Esophagus squamous epithelium (tissue), 5 donors: ENCODE measurements at places on chromosomes 16 and 17. TPM values are rescaled to one million over a fixed set of nuclear protein-coding genes. Genes with fewer than 3 reads are reported as not detected.

Gene FBXL16
- total RNA-seq, result 2.2 TPM

Gene CDH1
- 302 TPM for total RNA-seq

Gene TBC1D3K
- not detected for total RNA-seq

Gene C1QTNF1
- 20.4 TPM for total RNA-seq

Gene SALL1
- total RNA-seq, result not detected

Gene CMIP
- 17.1 TPM for total RNA-seq

Gene ADAD2
- total RNA-seq, result 4.2 TPM

Gene TIGD7
- total RNA-seq, result 0.38 TPM

Gene OR2C1
- total RNA-seq, result not detected

Gene NLRC5
- total RNA-seq, result 25.2 TPM

DNA sequence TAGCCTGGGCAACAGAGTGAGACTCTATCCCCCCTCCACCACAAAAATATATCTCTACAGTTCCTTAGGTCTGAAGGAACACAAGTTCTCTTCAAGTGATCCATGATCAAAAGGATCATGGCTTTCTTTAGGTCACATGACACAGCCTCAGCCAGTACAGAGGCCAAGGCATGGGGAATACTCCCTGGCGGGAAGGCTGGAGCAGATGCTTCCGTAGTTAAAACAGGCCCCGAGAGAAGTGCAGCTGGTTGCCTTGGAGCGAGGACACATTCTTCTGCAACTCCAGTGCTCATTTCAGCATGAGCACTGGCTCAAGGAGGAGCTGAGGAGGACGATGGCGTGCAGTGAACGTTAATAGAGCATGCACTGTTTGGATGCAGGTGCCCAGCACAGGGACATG lies 13.5 kb downstream of the CDIP1 start:
- no peak for DNase-seq

DNA sequence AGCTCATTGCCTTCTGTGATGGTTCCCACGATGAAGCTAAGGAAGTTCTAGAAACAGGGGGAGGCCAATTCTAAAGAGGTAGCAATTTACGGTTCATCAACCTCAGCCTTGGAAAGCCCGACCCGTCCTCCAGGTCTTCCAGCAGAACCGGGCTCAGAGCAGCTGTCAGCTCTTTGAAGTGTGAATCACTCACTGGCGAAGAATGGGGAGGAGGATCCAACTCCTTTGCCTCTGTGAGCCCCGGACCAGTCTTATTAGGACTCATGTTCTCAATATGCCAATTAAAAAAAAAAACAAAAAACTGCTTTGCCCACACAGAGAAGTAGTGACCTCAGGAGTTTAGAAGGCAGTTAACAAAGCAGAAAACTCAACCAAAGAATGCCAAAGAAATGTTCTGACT lies 31.4 kb downstream of the STX8 start:
- DNase-seq, result no peak

DNA sequence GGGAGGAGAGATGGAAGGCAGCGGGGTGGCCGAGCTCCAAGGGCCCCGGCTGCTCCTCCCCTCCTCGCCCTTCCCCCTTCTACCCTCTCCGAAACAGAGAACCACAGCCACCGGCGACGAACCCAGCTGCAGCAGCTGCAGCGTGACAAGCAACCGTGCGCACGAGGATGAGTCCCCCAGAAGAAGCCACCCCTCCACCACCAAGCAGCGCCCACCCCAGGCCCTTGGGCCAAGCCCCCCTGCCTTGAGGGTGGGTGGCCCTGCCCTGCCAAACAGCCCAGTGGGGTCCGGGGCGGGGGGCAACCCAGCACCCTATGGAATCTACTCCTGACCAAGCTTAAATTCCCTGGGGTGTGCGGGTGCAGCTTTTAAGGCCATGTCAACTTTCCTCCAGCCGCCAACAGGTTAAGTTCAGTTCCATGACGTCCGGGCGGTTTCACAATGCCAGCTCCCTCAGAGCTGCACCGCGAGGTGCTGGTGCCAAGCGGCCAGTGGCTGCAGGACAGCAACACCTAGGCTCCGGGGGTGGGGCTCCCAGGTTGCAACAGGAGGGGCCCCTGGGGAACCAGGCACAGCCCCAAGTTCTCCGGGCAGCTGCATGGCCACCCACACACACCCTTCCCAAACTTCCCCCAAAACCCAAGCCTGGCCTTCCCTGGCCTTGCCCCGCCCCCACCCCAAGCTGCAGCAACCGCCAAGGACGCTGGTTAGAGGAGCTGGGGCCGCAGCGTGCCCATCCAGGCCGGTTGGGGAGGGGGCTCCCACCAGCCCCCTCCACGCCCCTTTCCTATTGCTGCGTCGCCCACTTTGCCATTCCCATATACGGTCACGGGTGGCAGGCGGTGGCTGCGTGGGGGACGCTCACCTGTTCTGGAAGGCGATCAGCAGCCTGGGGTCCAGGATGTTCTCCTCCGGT lies 2.0 kb downstream of the CBX4 start:
- no peak for DNase-seq

- no peak for DNase-seq
These were observed 1.2 kb downstream of the SNX20 start for GRCh38 chr16:50679676-50680555.

- DNase-seq, result no peak
These were observed 42.9 kb downstream of the HAPSTR1 start for GRCh38 chr16:9134306-9134705.

DNA sequence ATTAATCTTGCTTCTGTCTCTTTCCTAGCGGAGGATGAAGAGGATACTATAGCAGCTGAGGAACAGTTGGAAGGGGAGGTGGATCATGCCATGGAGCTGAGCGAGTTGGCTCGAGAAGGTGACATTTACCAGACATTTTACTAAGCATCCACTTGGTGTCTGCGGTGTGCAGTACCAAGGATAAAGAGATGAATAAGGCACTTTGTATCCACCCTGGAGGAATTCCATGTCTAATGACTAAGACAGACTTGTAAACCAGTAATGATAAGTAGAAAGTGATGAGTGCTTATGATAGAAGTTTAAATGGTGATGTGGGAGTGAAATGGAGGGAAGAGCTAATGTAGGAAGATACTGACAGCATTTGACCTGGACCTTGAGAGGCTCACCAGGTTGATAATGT lies 12.0 kb downstream of the SRCAP start:
- no peak for DNase-seq

DNA sequence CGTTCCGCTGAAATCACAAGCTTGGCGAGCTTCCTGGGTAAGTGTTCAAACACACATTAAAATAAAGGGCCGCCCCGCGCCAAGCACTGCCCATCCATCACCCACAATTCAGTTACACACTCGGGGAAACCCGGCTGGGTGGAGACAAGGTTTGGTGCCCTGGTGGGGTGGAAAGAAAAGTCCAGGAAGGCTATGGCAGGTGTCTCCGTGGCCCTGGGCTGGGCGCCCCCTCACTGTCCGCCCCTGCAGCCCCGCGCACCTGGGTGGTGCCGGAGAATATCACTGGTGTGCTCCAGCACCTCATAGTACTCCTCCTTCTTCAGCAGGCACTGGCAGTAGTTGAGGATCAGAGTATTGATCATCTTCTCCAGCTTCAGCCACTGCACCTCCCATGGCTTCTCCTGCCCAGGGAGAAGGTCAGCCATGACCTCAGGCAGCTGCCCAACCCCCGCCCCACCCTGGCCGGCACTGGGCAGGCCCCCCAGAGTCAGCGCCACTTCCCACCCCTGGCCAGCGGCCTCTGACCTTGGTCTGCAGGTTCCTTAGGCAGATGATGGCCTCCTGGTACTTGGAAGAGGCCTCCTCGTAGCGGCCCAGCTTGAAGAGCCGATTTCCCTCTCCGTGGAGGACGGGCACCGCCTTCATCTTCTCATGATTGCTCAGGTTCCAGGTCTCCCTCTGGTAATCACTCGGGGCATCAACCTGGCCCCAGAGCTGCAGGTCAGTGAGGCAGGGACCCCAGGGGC lies 8.4 kb downstream of the AIPL1 start:
- no peak for DNase-seq

- DNase-seq, result no peak
These were observed 28.9 kb downstream of the OR1D5 start for GRCh38 chr17:3034578-3034920.

GRCh38 chr16:66650707-66651473 lies 45.7 kb downstream of the CMTM4 start:
- DNase-seq, result no peak

GRCh38 chr16:12672986-12673385 lies 130.7 kb downstream of the CPPED1 start:
- DNase-seq, result no peak

GRCh38 chr16:68993456-68993855 lies 112.0 kb upstream of the HAS3 start:
- no peak for DNase-seq

- DNase-seq, result no peak
These were observed 725 bp upstream of the CACNA1H start for GRCh38 chr16:1152123-1152638.

DNA sequence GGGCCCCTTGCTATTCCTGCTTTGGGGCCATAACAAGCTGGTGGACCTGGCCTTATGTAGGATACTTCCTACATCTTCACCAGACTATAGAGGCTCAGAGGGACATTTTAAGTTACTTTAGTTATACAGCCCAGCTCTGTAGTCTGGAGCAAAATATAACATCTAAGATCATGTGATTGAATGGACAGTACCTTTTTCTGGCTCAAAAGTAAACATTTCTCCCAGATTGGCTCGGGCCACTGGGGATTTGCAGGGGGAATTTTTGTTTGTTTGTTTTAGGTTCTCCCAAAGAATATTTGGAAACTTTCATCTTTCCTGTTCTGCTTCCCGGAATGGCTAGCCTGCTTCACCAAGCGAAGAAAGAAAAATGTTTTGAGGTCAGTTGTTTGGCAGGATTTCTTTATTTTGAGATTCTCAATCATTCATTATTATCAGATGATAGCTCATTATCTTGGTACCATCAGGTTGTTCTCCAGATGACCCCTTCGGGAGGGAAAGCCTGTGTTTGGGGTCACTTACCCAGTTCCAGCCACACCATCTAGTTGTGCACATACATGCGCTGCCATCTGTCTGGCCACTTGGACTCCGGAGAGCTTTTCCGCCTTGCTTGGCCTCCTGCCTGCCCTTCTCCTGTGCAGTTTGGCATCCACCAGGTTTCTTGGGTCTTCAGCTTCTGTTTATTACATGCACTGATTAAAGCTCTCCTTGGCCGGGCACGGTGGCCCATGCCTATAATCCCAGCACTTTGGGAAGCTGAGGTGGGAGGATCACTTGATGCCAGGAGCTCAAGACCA lies 17.2 kb downstream of the IQCK start:
- DNase-seq, result no peak

GRCh38 chr16:11252482-11252931 lies 3.5 kb downstream of the SOCS1 start:
- no peak for DNase-seq

GRCh38 chr17:67487506-67487905 lies 110.4 kb downstream of the PITPNC1 start:
- no peak for DNase-seq

- DNase-seq, result no peak
These were observed 147.3 kb downstream of the CCDC182 start for GRCh38 chr17:57597531-57598453.

- no peak for DNase-seq
These were observed 12.9 kb downstream of the ZNRF1 start for GRCh38 chr16:75011634-75012307.

DNA sequence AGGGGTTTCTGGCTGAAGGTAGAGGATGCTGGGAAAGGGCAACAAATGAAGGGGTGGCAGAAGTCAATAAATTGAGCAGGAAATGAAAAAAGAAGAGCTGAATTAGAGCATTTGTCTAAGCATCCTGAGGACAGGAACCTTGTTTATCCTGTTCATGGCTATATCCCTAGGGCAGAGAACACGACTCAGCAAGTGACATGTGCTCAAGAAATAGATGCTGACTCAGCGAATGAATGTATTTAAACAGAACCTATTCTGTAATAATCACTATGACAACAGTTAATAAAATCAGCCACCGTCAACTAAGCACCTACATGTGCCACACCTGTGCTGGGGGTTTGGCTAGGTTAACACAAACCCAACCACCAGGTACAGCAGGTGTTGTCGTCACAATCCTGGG lies 80.3 kb downstream of the CDK5R1 start:
- DNase-seq, result no peak

DNA sequence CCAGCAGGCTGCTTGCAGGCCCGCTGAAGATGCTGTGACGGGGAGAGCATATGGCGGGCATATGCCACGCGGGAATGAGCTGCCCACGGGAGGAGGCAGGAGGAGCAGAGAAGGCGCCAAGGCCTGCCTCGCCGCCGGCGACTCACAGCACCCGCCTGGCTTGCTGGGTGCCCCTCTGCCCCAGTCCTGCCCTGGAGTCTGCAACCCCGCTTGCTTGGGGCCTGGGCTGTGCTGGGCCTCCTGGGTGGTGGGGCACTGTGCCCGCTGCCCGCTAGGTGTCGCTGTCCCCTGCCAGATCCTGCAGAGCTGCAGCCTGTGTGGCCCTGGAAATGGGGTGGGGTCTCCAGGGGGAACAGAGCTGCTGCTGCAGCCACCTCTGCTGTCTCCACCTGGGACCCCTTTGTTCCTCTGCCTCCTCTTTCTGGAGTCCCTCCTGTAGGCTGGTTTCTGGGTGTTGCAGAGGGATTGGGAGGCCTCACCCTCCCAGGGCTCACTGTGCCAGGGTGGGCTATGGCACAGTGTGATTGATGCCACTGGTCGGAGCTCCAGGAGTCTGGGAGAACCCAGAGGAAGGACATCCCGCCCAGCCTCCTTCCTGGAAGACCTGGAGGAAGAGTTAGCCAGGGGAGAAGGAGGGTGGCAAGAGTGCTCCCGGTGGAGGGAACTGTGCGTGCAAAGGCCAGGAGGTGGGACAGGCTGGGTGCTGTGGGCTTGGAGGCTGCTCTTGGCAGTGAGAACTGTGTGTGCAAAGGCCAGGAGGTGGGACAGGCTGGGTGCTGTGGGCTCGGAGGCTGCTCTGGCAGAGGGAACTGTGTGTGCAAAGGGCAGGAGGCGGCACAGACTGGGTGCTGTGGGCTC lies 141.0 kb upstream of the CIBAR2 start:
- DNase-seq, result no peak

DNA sequence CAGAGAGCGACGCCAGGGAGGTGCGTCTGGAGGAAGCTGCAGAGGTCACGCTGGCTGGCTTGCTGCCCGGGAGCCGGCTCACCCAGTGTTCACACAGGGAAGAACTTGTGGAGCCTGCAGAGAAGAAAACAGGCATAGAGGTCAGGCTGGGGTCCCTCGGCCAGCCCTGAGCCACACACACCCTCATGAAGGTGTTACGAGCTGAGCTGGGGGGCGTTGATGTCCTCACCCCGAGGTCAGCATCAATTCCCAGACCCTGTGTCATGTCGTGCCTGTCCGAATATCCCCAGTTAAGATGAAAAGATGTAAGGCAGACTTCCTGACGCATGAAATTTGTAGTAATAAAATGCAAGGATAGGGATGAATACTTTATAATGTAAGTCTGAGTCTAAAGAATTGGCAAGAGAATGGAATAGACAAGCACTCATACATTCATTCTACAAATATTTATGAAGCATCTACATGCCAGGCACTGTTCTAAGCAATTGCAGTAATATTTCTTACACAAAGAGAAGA lies 77.1 kb downstream of the USP31 start:
- no peak for DNase-seq
